ENCODE measurements at places on chromosomes 13 and 19. TPM values are rescaled to one million over a fixed set of nuclear protein-coding genes. Genes with fewer than 3 reads are reported as not detected.

- DNase-seq, result no peak
Observed at GRCh38 chr13:20473139-20473538, 52.5 kb downstream of the CRYL1 start.

DNA sequence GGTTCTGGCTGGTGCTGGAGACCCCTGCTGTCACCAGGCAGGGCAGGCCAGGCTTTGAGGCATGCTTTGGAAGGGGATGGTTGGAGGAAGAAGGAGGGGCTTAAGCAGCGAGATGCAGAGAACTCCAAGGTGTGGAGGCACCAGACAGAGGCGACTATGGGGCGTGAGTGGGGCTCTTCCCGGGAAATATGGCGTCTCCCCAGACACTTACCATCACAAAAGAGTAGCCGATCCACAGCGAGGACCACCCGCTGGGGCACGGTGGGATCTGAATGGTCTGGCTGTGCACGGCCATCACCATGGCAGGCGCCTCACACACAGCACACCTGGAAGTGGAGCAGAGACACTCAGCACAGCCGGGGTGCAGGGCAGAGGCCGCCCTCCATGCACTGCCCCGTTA, 151.9 kb downstream of the COL4A1 start:
- no peak for DNase-seq

- DNase-seq, result no peak
Observed at GRCh38 chr13:37023871-37024270, 23.3 kb downstream of the EXOSC8 start.

GRCh38 chr19:29045679-29046254, 167.2 kb downstream of the UQCRFS1 start:
- DNase-seq, result no peak

DNA sequence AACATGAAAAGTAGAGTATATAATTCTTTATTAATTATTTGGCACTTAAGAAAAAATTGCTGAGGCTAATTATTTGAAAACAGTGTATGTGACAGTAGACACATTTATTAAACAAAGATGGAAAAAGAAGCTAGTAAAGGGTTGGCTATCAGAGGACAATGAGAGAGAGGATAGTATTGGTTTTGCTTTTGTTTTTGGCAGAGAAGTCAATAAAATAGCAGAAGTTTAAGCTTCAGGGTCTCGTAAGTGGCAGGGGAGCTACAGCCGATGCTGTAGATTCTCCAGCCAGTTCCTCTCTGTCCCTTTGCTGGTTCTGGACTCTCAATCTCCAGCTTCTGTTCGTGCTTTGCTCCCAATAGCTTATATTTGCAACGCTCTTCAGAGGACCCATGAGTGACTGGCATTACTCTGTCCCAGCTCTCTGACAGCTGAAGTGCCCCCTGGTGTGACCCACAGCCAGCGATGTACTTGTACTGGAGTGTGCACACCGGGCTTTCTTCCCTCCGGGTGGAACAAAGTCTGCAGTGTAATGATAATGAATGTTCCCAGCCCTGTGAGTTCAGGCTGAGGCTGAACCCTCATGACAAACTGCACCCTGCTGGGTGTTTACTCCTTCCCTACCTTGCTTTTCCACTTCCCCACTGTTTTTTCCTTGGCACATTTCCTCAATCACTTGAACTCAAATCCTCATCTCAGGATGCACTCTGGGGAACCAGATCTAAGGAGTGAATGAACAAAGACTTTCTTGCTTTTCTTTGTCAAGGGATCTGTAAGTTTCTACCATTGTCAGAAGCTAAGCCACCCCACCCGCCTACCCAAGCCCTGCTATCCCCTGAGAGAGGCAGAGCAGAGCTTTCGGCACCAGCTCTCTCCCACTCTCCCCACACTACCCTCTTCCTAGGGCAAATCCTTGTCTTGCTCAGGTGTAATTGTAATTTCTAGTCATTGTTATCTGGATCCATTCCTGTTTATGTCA, 254.8 kb downstream of the LHFPL6 start:
- DNase-seq, result no peak

DNA sequence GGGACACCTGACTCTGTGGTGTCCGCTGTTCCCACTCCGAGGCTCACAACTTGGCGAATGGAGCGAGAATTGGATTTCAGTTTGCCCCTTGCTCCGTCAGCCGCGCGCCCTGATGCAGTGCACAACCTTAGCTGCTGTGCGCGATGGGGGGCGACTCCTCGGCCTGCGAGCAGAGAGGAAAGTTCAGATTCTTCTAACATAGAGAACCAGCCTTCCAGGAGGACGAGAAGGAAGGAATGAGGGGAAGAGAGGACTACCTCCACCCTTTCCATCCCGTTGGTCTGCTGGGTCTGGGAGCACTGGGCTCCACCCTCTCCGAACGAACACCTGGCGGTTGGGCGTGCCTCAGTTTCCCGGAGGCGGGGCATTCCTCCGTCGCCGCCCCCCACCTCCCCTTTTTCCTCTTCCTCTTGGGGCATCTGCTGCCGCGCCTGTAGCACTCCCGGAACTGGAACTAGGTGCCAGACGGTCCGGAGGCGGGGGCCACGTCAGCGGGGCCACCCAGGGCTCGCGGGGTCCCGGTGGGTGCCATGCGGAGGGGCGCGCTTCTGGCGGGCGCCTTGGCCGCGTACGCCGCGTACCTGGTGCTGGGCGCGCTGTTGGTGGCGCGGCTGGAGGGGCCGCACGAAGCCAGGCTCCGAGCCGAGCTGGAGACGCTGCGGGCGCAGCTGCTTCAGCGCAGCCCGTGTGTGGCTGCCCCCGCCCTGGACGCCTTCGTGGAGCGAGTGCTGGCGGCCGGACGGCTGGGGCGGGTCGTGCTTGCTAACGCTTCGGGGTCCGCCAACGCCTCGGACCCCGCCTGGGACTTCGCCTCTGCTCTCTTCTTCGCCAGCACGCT, at the start of gene KCNK6:
Gene KCNK6, plus strand, starts transcription at position 425 of the 838 bp plus-strand sequence. Its CDS starts 106 bp downstream, at position 531.
- DNase-seq, result no peak

DNA sequence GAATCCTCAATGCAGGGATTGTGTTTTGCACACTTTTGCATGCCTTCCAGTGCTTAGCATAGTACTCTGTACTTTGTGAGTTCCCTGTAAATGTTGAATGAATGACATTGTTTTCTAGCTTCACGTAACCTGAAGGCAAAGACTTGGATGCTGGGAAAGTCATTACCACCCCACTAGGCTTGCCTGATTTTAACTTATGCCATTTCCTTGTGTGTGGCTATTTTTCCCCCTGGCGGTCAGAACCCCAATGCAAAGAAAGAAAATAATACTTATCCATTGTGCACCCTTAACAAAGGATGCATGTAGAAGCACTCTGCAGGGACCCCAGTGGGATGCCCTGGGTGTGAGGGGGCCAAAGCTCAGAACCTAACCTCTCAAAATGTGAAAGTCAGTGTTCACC, 1.2 kb upstream of the ENOX1 start:
- no peak for DNase-seq

- DNase-seq, result no peak
Observed at GRCh38 chr13:101382701-101383100, 33.6 kb downstream of the NALCN start.

DNA sequence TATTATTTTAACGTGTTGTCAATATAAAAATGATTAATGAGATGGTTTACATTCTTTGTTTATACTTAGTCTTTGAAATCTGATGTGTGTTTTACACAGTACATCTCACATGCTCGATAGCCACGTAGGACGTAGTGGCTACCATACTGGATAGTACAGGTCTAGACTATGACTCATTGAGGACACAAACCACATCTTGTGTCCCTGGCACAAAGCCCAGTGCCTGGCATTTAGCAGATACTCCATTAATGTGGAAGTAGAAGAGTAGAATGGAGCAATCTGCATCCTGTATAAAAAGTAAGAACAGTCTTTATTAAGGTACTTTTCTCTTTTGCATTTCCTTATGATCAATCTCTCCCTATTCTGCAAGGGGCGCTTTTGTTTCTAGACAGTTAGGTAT, 49.0 kb upstream of the FRY start:
- DNase-seq, result no peak

DNA sequence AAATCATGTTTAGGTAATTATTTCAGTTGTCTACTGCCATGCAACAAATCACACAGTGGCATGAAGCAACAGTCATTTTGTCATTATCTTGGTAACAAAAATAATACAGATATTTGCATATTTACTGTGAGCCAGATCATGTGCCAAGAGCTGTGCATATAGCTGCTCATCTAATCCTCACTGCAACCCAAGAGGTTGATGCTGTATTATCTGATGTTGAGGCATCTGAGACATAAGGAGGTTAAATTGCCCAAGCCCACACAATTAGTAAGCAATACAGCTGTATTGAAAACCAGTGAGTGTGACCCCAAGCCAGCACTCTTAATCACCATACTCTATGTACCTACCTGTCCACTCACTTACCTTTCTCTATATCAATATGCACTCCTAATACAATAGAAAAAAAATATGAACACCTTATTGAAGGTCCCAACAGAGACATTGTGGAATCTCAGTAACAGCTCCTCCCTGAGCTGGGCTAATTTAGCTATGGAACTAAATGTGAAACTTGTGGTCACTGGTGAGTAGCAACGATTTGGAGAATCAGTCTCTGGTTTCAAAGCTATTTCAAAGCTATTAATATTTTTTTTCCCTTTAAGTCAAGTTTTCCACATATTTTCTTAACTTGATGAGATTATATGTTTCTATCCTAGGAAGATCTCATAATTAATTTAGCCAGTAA, 185.2 kb downstream of the KLF12 start:
- DNase-seq, result no peak

- no peak for DNase-seq
Observed at GRCh38 chr13:98450539-98451111, 126.3 kb downstream of the STK24 start.

- DNase-seq, result no peak
Observed at GRCh38 chr13:39804332-39805210, 149.1 kb downstream of the COG6 start.

DNA sequence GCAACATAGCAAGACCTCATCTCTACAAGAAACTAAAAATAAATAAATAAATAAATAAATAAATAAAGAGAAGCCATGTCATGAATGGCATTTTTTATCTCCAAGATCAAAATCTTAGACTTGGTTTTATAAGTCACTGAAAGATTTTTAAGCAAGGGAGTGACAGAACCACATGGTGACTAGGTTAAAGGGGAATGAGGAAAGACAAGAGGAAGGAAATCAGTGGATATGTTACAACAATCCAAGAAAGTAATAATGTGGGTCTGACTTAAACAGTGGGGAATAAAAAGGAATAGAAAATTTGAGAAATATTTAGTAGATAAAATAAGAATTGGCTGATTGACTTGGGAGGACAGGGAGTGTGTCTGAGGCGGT, 18.8 kb upstream of the MED4 start:
- DNase-seq, result no peak

DNA sequence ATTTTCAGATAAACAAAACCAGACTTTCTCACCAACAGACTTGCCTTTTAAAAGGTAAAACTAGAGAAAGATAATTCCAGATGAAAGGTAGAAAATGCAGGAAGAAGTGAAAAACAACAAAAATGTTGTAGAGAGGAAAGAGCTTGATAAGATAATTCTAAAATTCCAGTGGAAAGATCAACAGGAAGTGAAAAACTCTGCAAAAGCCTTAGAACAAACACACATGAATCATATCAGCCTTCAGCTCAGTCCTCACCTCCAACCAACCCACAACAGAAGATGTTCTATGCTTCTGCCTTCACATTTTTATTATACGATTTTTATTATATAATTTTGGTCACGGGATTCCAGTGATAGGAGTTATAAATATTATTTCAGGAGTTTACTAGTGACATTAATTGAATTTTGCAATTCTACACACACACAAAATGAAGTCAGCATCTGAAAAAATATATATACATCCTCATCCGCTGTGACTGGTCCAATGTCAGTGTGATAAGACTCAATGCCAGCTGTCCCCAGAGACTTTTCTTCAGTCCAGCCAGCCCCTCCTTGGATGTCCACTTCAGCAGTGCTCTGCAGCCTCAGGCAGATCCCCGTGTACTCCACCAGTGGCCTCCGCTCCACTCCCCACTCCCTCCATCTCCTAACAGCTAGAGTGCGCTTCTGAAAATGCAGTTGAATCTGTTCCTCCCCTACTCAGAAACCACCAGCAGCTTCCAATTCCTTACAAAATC, 57.9 kb downstream of the GADD45B start:
- no peak for DNase-seq

DNA sequence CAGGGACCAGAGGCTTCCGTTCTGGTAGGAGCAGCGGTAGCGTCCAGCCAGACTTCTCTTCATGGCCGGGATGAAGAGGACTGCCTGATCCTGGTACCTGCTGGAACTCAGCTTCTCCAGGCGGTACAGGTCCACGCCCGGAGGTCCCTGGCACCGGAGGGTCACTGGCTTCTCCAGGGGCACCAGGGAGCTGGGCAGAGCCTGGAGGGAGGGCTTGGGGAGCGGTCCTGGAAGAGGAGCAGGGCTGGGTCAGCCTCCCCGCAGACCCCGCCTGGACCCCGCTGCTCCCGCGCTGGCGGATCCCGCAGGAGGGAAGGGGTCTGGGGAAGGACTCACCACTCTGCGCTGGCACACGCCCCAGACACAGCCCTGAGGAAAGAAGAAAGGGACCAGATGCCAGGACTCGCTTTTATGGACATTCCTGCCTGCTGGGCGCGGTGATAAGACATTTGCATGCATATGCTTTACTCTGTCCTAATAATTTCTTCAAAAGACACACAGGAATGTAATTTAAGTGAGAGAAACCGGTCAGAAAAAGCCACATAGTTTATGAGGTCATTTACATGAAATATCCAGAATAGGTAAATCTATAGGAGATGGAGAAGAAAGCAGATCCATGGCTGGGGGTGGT, 5.8 kb downstream of the GP6 start:
- DNase-seq, result no peak

- DNase-seq, result no peak
Observed at GRCh38 chr19:39307046-39307821, 11.0 kb downstream of the IFNL1 start.

- DNase-seq, result no peak
Observed at GRCh38 chr13:25783076-25783475, 268.7 kb downstream of the SHISA2 start.

- no peak for DNase-seq
Observed at GRCh38 chr13:83223546-83223945, 658.7 kb downstream of the SLITRK1 start.

GRCh38 chr19:33288666-33289065, 13.7 kb downstream of the CEBPA start:
- no peak for DNase-seq

DNA sequence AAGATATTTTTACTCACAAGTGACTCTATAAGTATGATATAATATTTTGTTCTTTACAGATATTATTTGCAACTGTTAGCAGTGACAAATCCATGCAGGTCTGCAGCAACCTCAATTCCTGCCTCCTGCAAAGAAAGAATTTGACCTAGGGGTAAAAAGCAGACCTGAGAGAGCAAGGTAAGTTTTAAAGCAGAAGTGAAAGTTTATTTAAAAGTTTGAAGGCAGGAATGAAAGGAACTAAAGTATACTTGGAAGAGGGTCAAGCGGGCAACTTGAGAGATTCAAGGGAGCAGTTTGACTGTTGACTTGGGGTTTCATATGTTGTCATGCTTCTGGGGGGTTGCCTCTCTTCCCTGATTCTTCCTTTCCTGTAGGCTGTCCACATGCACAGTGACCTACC, 520.1 kb upstream of the PCDH20 start:
- no peak for DNase-seq

- no peak for DNase-seq
Observed at GRCh38 chr19:15294561-15294990, 37.8 kb downstream of the BRD4 start.

The GAMT gene
- polyA plus RNA-seq, result 36.3 TPM

The C5AR1 gene
- polyA plus RNA-seq, result 3.8 TPM

The KIRREL2 gene
- polyA plus RNA-seq, result 10.9 TPM

The MAG gene
- 2.6 TPM for polyA plus RNA-seq

The NCAN gene
- polyA plus RNA-seq, result 1.5 TPM

The TINCR gene
- polyA plus RNA-seq, result 0.21 TPM

The CFAP97D2 gene
- not detected for polyA plus RNA-seq

The CEACAM1 gene
- polyA plus RNA-seq, result 15.0 TPM

The DACT3 gene
- polyA plus RNA-seq, result 33.8 TPM

The DAND5 gene
- polyA plus RNA-seq, result 0.28 TPM

The CPT1C gene
- 10.5 TPM for polyA plus RNA-seq

The CATSPERD gene
- not detected for polyA plus RNA-seq

All from left renal cortex interstitium (tissue), 4 donors.